Gastrocnemius medialis (tissue), 4 donors: ENCODE measurements at places on chromosomes 3 and 15. TPM values are rescaled to one million over a fixed set of nuclear protein-coding genes. Genes with fewer than 3 reads are reported as not detected.

MAP2K1 gene
- total RNA-seq = 50.4 TPM

TXNRD3 gene
- 3.2 TPM for total RNA-seq

- no peak for DNase-seq
- no peaks in the 10 kb centered on the region for H3K36me3 ChIP-seq
- H3K4me3 ChIP-seq = no peak overlapping the region
- no peaks in the 10 kb centered on the region for H3K27me3 ChIP-seq
Observed at GRCh38 chr3:46122091-46122490, 86.0 kb downstream of the CCR1 start.

DNA sequence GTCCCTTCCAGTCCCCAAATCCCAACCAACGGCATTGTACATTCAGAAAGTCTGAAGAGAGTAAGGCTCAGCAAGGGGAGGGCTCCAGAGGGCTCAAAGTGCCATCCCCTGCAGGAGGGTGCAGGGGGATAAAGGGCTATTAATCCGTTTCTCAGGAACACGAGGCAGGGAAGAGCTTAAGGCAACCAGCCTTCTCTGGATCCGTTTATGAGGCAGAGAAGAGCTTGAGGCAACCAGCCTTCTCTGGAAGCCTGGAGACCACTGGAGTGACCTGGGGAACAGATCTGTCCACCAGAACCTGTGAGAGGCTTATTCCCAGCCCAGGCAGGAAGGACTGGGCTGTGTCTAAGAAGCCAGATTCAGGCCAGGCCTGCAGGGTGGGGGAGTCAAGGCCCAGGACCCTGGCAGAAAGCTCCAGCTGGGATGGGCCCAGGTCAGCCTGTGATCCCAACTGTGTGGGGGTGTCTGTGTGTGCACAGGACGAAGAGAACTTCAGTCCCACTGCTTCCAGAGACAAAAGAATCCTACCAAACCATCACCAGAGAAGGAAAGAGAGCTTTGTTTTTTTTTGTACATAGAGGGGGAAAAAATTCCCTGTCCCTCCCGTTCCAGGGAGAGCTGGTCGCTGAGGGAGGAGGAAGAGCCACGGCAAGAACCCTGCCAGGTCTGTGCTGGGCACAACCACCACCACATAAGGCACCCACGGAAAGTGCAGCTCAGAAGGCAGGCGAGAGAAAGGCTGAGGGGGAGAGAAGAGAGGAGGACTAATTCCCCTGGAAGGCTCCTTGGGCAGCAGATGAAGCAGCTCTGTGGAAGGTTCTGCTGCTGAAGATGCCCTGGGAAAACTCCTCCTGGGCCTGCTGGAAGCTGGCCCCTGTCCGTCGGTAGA is 1.6 kb upstream of the ULK3 start:
- DNase-seq = no peak
- H3K36me3 ChIP-seq = peaks cover 46% of the 10 kb centered on the region
- peaks cover 29% of the 10 kb centered on the region for H3K4me1 ChIP-seq
- peak overlapping the region; percentile 94 for H3K27ac ChIP-seq
- H3K27me3 ChIP-seq = no peaks in the 10 kb centered on the region

GRCh38 chr3:61221759-61222362 is 29.4 kb downstream of the FHIT start:
- H3K4me1 ChIP-seq = no peaks in the 10 kb centered on the region
- no peaks in the 10 kb centered on the region for H3K27me3 ChIP-seq
- no peaks in the 10 kb centered on the region for H3K36me3 ChIP-seq
- no peak for DNase-seq
- no peak overlapping the region for H3K4me3 ChIP-seq

GRCh38 chr3:59772416-59773408 is 722.9 kb upstream of the CFAP20DC start:
- no peak overlapping the region for H3K27ac ChIP-seq
- H3K4me3 ChIP-seq = no peak overlapping the region
- no peaks in the 10 kb centered on the region for H3K27me3 ChIP-seq
- no peak for DNase-seq
- H3K36me3 ChIP-seq = no peaks in the 10 kb centered on the region
